WTC11 (cell line): ENCODE measurements at places on chromosomes 12 and 14. TPM values are rescaled to one million over a fixed set of nuclear protein-coding genes. Genes with fewer than 3 reads are reported as not detected.
A peak's percentile ranks its signal among the peaks of the same experiment; 100 is the strongest.

DNA sequence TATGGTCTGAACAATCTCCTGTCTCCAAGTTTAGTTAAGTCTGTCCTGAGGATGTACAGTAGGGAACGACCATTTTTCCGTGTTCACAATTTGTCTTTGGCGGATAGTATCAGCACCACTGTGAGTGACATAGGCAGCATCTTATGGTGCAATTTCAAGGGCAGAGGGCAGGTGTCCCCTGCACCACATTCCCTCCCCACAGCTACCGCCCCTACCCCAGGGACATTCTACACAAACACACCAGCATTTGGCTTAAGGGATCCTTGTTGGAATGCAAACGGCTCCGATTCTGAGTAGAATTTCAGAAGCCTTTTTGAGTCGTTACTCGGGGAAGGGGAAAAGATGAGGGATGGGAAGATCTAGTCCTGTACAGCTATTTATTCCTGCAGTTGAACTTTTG, 25.1 kb upstream of the DICER1 start:
- H3K27ac ChIP-seq, result no peak overlapping the region; the same call in 1 of the 2 replicates
- H3K4me3 ChIP-seq, result no peak overlapping the region
- no peaks in the 10 kb centered on the region for H3K27me3 ChIP-seq
- peaks cover 24% of the 10 kb centered on the region for H3K4me1 ChIP-seq
- DNase-seq, result peak; percentile 30

Gene NPFF
- total RNA-seq, result 0.57 to 0.80 TPM (median 0.59 TPM) in 3 replicates

GRCh38 chr14:95507701-95508103, 8.7 kb downstream of the SYNE3 start:
- H3K36me3 ChIP-seq, result no peaks in the 10 kb centered on the region
- no peak overlapping the region for H3K27ac ChIP-seq
- no peak overlapping the region for H3K4me3 ChIP-seq
- H3K4me1 ChIP-seq, result no peaks in the 10 kb centered on the region

Gene SERPINA10
- 0.04 TPM in 1 of 3 replicates, not detected in the others for total RNA-seq

- H3K27me3 ChIP-seq, result no peaks in the 10 kb centered on the region
- no peak overlapping the region for H3K4me3 ChIP-seq
- no peak overlapping the region for H3K27ac ChIP-seq
- H3K4me1 ChIP-seq, result peaks cover 19% of the 10 kb centered on the region
- no peak for DNase-seq
- H3K36me3 ChIP-seq, result no peaks in the 10 kb centered on the region
These were observed 168.0 kb downstream of the EGLN3 start for GRCh38 chr14:33782923-33783322.

GRCh38 chr12:131923260-131923659, 5.8 kb upstream of the PUS1 start:
- no peak for DNase-seq
- H3K4me1 ChIP-seq, result peaks cover 4% of the 10 kb centered on the region
- no peak overlapping the region for H3K27ac ChIP-seq

Gene OR6C75
- total RNA-seq, result not detected in 3 replicates

- no peak for DNase-seq
- peaks cover 9% of the 10 kb centered on the region for H3K27me3 ChIP-seq
- H3K4me1 ChIP-seq, result peaks cover 23% of the 10 kb centered on the region
- no peak overlapping the region for H3K4me3 ChIP-seq
- no peak overlapping the region for H3K27ac ChIP-seq
These were observed 98.2 kb downstream of the ZFP36L1 start for GRCh38 chr14:68694516-68695235.

GRCh38 chr12:117966511-117966910, 2.3 kb downstream of the KSR2 start:
- H3K4me1 ChIP-seq, result peaks cover 20% of the 10 kb centered on the region
- peaks cover 11% of the 10 kb centered on the region for H3K36me3 ChIP-seq
- peak overlapping the region; percentile 17; the same call in 1 of the 2 replicates for H3K27ac ChIP-seq
- peaks cover 14% of the 10 kb centered on the region for H3K27me3 ChIP-seq

- peaks cover 18% of the 10 kb centered on the region for H3K36me3 ChIP-seq
- H3K4me1 ChIP-seq, result 0 out of 2 replicates have a peak, but pooled peaks cover 3% of the 10 kb centered on the region
- no peak overlapping the region for H3K27ac ChIP-seq
- no peak overlapping the region for H3K4me3 ChIP-seq
These were observed 8.8 kb upstream of the LRRK2 start for GRCh38 chr12:40215982-40216381.

Gene ALX1
- 0.25 to 0.78 TPM (median 0.74 TPM) in 3 replicates for total RNA-seq

DNA sequence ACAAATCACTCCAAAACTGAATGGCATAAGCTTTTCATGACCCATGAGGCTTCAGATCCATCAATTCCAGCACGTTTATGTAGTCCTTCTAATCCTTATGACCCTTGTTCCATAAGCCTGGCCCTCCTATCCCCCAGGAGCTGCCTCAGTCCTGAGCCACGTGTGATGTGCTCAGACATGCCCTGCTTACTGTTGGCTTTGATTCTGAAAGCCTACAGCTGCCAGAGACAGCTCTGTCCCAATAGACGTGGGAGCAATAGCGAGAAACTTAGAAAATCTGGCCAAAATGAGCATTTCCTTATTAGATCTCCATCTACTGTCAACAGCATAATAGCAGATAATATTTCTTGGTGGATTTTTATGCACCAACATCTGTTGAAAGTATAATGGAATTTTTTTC, 33.2 kb downstream of the DUSP6 start:
- H3K4me1 ChIP-seq, result peaks cover 23% of the 10 kb centered on the region
- no peaks in the 10 kb centered on the region for H3K36me3 ChIP-seq
- no peak overlapping the region for H3K27ac ChIP-seq
- H3K27me3 ChIP-seq, result no peaks in the 10 kb centered on the region

Gene GLIPR1L2
- 0.30 to 0.32 TPM in 2 of 3 replicates, not detected in the other for total RNA-seq

DNA sequence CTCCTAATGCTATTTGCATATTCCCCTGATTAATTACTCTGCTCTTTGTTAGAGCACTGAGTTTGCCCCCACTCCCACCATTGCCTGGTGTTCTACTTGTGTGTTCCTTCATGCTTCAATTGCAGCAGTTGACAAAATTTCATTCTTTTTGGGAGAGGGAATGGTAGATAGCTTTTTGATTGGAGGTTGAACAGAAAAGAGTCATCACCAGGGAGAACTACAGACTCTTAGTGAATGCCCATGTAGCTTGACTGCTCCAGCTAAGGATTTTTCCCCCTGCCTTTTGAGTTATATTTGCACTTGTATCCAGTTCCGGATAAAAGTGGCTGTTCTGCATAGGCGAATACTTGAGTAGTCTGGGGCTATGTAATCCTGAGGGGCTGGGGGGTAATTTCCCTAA, 183.9 kb downstream of the ETNK1 start:
- no peak for DNase-seq
- H3K4me1 ChIP-seq, result peaks cover 12% of the 10 kb centered on the region
- no peaks in the 10 kb centered on the region for H3K36me3 ChIP-seq

DNA sequence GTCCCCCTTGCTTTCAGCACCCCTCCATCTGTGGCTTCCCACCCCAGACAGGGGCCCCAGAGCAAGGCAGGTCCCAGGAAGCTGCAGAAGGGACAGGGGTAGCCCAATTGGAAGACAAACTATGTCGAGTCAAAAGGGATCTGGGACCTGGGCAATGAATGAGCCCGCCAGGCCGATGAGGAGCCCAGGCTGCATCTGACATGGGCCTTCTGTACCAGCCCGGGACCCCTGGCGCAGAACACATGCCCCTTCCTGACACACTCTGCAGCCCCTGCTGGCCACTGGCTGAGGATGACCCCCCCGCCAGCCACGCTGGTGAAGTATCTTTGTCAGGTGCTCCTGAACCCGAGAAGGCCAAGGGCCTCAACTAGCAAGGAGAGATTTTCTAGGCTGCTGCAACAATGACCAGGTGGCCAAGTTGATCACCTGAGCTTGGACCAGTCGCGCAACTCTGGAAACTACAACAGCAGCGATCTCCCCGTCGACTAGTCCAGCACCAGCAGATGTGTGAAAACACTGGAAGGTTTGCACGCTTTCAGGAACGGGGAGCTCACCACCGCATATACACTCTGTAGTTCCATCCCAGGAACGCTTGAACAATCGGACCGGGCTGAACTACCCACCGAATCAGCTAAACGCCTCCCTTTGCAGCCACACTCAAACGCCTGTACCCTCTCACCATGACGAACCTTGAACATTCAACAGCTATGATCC, 119.0 kb downstream of the NCOR2 start:
- H3K4me3 ChIP-seq, result no peak overlapping the region
- H3K4me1 ChIP-seq, result no peaks in the 10 kb centered on the region

Gene LRRIQ1
- total RNA-seq, result 0.46 to 1.3 TPM (median 0.82 TPM) in 3 replicates

DNA sequence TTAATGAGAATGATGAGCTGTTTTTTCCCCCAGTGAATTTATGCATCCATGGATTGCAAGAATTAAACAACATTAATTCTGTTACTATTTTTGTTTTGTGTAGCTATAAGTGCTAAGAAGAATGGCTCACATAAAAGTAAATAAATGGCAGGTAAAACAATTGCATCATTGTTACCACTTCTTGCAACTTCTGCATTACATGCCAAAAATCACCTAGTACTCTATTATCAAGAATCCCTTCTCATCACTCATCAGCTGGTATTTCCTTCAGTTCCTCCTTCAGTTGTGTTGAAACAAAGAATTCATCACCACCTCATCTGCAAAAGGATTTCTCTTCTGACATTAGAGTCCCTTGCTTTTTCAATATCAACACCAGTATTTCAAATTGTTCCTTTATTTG, 773 bp downstream of the A2M start:
- peaks cover 17% of the 10 kb centered on the region for H3K4me1 ChIP-seq
- no peak for DNase-seq
- H3K27ac ChIP-seq, result no peak overlapping the region
- no peaks in the 10 kb centered on the region for H3K36me3 ChIP-seq
- no peaks in the 10 kb centered on the region; the same call in 1 of the 2 replicates for H3K27me3 ChIP-seq

GRCh38 chr14:29861996-29862395, 65.7 kb downstream of the PRKD1 start:
- peaks cover 7% of the 10 kb centered on the region for H3K4me1 ChIP-seq
- no peak overlapping the region for H3K27ac ChIP-seq
- no peak for DNase-seq
- H3K36me3 ChIP-seq, result no peaks in the 10 kb centered on the region

DNA sequence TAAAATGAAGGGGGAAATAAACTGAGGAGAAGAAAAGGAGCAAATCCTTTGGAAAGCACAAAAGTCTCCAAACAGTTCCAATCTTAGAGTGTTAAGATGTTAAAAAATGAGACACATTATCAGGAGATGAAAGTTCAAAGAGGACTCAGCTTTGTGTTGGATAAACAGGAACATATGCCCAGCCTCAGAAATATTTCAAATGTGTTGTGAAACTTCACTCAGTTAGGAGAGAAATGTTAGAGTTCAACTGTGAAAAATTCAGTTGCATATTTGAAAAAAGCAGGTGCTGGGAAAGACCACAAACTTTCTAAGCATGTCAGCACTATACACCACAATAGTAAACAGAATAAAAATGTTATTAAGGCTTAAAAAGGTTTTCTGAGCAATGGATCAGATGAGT, 136.8 kb upstream of the PRKD1 start:
- H3K27me3 ChIP-seq, result no peaks in the 10 kb centered on the region
- H3K4me3 ChIP-seq, result no peak overlapping the region
- no peak overlapping the region for H3K27ac ChIP-seq
- H3K36me3 ChIP-seq, result no peaks in the 10 kb centered on the region; the same call in 1 of the 2 replicates
- H3K4me1 ChIP-seq, result no peaks in the 10 kb centered on the region
- DNase-seq, result no peak

Gene MANSC1
- 6.8 to 10.7 TPM (median 10.6 TPM) in 3 replicates for total RNA-seq

GRCh38 chr14:87745507-87746118, 247.4 kb downstream of the GALC start:
- H3K4me3 ChIP-seq, result no peak overlapping the region
- H3K36me3 ChIP-seq, result no peaks in the 10 kb centered on the region
- H3K4me1 ChIP-seq, result 0 out of 2 replicates have a peak, but pooled peaks cover 3% of the 10 kb centered on the region
- no peaks in the 10 kb centered on the region for H3K27me3 ChIP-seq
- H3K27ac ChIP-seq, result no peak overlapping the region
- DNase-seq, result peak; percentile 62

Gene TCL1B
- total RNA-seq, result 5.7 to 7.2 TPM (median 7.0 TPM) in 3 replicates

Gene FRMD6
- total RNA-seq, result 13.3 to 21.8 TPM (median 17.0 TPM) in 3 replicates

DNA sequence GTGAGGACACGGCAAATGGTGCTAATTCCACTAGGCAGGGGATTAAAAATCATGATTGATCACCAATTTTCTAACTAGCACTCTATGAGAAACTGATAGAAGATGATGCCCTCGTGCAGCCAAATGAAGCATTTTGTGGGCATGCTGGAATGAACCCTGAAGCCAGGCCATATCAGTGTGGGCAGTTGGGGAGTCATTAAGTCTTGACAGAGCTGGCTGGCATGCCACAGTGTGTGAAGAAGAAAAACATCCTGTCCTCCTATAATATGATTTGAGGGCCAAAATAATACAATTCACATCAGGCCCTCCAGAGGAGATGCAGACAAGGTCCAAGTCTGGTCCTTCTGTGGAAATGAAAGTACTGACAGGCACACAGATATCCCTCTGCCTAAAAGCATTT, 107.1 kb downstream of the TMTC1 start:
- no peak overlapping the region for H3K4me3 ChIP-seq
- no peaks in the 10 kb centered on the region for H3K36me3 ChIP-seq
- H3K27ac ChIP-seq, result peak overlapping the region; percentile 27; the same call in 1 of the 2 replicates

DNA sequence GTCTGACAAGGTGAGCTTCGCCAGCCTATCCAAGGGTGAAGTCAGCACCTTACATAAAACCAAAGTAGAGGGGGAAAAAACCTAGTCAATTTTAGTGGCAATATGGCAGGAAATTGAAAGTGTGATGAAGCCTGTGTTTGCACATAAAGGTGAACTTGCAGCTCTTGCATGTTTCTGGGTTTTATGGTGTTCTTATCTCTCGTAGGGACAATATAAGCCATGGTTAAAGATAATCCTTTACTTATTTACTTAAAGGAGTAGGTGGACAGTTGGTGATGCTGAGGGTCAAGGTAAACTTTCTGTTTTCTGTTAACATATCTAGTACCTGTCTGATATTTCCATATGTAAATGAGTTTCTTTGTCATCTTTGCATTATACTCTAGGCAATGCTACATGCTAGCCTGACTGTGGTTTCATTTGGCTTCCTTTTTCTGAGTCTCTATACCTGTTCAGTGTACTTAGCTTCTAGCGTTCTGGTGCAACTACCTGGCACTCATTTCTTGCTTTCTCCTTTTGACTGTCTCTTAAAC, 32.8 kb downstream of the CCDC91 start:
- no peak overlapping the region for H3K4me3 ChIP-seq
- H3K4me1 ChIP-seq, result peaks cover 29% of the 10 kb centered on the region
- no peak for DNase-seq
- no peak overlapping the region for H3K27ac ChIP-seq

DNA sequence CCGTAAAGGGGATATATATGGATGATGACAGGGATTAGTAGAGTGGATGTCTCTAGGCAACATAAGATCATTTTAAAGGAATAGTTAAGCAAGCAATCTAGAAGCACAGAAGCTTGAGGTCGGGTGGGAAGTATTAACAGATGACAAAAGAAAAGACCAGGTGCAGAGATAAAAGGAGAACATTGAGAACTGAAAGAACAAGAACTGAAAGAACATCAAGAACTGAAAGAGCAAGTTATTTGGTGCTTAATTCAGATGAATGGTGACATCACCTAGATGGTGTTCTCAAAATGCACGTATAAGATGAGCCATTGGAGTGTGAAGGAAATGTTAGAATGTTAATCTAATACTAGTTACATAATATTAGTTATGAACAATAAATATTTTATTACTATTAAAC, 224.0 kb upstream of the PDE3A start:
- no peak overlapping the region for H3K27ac ChIP-seq
- H3K36me3 ChIP-seq, result no peaks in the 10 kb centered on the region
- no peaks in the 10 kb centered on the region for H3K4me1 ChIP-seq
- no peaks in the 10 kb centered on the region for H3K27me3 ChIP-seq

Gene ADCY4
- total RNA-seq, result 0.96 to 2.4 TPM (median 1.1 TPM) in 3 replicates

- no peaks in the 10 kb centered on the region for H3K36me3 ChIP-seq
- H3K4me3 ChIP-seq, result no peak overlapping the region
- no peak for DNase-seq
- H3K27ac ChIP-seq, result no peak overlapping the region
These were observed 848 bp upstream of the CPNE6 start for GRCh38 chr14:24070285-24071143.

GRCh38 chr12:108862588-108862959, 5.2 kb upstream of the SSH1 start:
- no peak overlapping the region for H3K4me3 ChIP-seq
- no peak for DNase-seq

Gene TAS2R20
- 0.73 to 0.81 TPM (median 0.73 TPM) in 3 replicates for total RNA-seq

Gene CYP27B1
- total RNA-seq, result 2.1 to 3.2 TPM (median 2.8 TPM) in 3 replicates
